ENCODE measurements at places on chromosomes 6 and 20.

DNA sequence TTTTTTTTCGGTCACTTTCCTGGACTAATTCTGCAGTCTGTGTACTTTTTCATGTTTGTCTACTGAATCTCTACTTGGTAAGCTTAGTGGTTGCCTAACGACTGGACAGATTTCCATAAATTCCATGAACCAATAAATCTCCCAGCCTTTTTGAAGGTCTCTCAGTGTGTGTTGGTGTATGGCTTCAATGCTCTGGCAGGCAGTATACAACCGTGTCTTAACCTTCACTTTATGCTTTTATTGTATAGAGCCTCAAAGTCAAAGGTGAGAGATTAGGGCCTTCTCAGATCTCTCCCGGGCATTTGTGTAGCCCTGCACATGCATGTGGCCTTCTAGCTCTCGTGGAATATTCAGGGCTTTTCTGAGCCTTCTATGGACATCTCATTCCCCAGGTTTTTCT, 14.3 kb upstream of the CMTR1 start:
- no peak for DNase-seq

GRCh38 chr6:40379811-40380210, 207.4 kb downstream of the LRFN2 start:
- no peak for DNase-seq

GRCh38 chr6:136618086-136618485, 67.9 kb upstream of the MAP7 start:
- DNase-seq = no peak

DNA sequence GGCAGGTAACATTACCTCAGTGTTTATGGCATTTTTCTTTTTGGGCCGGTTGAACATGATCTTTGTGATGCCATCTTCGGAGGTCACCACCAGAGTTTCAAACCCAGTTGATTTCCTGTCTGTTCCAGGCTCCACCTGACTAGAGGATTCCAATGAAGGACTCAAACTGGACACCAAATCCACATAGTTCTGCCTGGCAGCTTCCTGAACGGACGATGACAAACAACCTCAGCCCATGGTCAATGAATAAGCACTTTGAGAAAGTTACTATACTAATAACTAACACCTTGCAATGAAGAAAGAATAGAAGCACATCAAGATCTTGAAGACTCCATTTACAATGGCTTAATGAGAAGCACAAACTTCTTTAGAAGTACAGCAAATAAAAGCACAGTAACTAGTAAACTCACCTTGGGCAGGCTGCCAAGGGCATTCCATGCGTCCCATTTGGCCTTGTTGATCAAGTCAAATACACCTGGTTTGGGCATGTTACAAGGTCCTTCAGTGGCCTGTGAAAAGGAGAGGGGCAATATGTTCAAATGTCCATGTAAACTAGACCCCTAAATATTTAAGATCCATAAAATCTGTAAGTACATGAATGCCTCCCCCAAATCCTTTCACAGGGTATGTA, 4.9 kb downstream of the ECI2 start:
- DNase-seq = no peak

- DNase-seq = no peak
Observed at GRCh38 chr6:157928428-157928827, 53.2 kb upstream of the SYNJ2 start.

DNA sequence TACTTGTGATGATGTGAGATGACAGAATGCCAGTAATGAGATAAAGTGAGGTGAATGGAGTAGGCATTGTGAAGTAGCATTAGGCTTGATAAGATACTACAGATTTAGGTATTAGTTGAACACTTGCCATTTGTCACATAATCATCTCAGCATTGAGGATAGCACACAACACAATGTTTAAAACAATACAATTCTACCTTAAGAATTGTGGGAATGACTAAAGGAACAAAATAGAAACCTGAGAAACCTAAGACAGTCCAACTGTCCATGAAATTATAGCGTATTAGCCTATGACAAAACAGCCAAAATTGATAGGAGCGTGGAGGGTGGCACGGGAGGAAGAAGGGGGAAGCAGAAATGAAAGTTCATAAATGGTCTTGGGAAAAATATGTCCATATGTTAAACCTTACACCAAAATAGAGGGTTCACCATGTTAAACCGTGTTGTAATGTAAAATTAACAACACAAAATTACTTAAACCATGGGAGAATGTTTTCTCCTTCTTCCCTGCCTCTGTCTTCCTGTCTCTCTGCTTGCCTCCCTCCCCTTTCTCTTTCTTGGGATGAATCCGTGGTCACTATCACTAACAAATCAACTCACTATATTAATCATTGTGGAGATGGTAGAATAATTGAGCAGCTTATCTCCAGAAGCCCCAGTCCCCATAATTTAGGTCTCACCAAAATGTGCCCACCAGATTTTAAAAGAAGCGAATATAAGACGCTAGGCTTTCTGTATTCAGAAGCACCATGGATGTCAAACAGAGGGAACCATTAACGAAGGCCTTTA, 33.0 kb upstream of the HFE start:
- no peak for DNase-seq

- no peak for DNase-seq
Observed at GRCh38 chr6:80197474-80197873, 91.0 kb downstream of the BCKDHB start.

DNA sequence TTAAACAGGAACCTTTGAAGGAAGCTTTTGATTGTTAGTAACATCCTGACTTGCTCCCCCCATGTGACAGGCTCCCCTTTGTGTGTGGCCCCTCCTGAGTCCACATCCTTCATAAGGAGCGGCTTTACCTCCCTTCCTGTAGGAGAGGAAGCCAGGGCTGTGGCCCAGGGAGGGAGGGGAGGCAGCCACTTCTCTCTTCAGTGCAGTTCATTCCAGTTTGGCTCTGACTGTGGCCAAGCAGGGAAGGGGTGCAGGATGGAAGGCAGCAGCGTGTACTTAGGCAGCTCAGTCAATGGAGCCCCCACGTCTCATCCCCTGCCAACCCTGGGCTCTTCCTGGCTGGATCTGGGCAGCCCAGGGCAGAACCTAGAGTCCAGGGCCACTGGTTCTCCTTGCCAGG, 295.2 kb downstream of the QKI start:
- DNase-seq = no peak

GRCh38 chr6:42140032-42140431, 2.4 kb downstream of the C6orf132 start:
- peak; percentile 56 for DNase-seq

GRCh38 chr6:97129106-97129505, 153.9 kb downstream of the MMS22L start:
- DNase-seq = no peak

DNA sequence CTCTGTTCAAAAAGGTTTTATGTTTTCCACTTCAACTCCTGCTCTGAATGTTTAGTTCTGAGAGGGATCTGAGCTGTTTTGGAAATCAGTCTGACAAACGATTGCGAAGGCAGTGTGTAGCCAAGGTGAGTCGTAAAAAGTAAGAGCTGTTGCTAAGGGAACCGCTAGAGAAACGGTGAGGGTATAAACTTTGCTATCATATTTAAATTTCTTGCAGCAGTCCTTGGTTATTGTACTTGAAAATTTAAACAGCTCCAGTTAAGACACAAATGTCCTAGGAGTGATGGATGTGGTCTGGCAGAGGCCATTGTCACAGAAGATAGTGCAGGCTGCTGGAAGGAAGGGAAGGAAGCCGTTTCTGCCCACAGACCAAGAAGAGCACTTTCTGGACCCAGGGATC, 64.9 kb upstream of the CITED2 start:
- DNase-seq = no peak

DNA sequence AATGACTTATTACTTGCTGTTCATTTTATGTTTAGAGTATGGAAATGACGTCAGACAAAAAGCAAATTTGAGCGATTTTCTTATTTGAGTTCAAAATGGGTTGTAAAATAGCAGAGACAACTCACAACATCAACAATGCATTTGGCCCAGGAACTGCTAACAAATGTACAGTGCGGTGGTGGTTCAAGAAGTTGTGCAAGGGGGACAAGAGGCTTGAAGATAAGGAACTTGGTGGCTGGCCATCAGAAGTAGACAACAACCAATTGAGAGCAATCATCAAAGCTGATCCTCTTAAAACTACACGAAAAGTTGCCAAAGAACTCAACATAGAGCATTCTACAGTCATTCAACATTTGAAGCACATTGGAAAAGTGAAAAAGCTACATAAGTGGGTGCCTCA, 43.8 kb downstream of the REV3L start:
- DNase-seq = no peak

GRCh38 chr6:29685718-29686326, 4.9 kb upstream of the ZFP57 start:
- no peak for DNase-seq

GRCh38 chr20:41116282-41116956, 20.9 kb upstream of the PLCG1 start:
- no peak for DNase-seq

GRCh38 chr6:156778454-156779205, 1.5 kb downstream of the ARID1B start:
- peak; percentile 53 for DNase-seq

GRCh38 chr20:60011512-60012507, 53.6 kb downstream of the CDH26 start:
- DNase-seq = no peak

GRCh38 chr6:884570-884969, 191.6 kb upstream of the EXOC2 start:
- DNase-seq = no peak

DNA sequence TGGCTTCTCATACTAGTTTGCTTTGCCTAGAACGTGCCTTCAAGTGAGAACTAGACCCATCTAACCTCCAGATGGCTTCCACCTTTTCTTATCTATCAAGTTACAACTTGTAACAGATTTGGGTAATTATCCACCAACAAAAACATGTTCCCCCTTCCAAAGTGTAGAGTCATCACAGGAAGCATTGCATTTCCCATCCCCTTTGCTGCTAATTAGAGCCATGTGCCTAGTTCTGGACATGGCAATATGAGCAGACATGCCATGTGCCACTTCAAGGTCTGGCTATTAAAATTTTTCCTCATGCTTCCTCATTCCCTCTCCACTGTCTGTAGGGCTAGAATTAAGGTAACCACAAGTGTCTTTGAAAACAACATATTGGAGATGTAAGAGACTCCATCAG, 814.4 kb downstream of the TENT5A start:
- no peak for DNase-seq

DNA sequence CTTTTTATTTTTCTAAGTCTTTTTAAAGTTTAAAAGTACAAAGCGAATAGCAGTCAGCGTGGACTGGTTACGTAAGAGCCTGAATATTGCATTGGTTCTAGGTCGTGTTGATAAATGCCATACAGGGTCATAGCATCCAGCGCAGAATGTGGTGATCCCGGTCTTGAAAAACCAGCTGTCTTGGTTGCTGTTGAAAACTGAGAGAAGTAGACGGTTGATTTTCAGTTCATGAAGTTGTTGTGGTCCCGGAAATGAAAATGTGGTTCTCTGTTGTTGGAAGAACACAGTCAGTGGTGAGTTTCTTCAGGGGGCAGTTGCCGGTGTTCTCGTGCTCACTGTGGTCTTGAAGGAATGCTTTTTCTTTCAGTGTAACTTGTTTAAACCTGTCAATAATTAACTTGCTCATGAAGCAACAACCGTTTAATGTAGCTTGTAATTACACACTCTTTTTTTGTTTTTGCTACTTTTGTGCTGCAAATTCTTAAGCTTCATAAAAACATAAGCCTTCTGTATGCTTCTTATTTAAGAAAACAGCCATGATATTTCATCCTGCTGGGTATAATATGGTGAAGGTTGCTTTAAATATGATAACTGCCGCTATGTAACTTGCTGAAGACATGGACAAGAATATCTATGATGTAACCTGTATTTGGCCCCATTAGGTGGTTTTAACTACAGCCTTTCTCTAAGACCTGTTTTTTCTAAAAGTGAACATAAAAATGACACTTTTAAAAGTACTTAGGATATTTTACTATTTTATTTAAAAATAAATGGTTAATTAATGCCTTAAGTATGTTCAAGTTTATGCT, 64.8 kb upstream of the KIF25 start:
- DNase-seq = no peak

GRCh38 chr6:16056263-16056870, 72.5 kb upstream of the MYLIP start:
- DNase-seq = no peak

- no peak for DNase-seq
Observed at GRCh38 chr6:138289739-138290138, 71.4 kb upstream of the PBOV1 start.

DNA sequence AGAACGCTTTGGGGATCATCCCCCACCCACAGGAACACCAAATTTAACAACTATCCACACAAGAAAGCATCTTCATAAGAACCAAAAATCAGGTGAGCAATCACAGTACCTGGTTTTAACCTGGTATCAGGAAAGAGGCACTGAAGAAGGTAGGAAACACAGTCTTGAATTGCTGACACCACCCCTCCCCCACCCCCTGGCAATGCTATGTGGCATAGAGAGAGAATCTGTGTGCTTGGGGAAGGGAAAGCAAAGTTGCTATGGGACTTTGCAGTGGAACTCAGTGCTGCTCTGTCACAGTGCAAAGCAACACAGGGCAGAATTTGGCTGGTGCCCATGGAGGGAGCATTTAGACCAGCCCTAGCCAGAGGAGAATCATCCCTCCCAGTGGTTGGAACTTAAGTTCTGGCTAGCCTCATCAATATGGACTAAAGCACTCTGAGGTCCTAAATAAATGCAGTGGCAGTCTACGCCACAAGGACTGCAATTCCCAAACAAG, 565.5 kb downstream of the EPM2A start:
- no peak for DNase-seq

DNA sequence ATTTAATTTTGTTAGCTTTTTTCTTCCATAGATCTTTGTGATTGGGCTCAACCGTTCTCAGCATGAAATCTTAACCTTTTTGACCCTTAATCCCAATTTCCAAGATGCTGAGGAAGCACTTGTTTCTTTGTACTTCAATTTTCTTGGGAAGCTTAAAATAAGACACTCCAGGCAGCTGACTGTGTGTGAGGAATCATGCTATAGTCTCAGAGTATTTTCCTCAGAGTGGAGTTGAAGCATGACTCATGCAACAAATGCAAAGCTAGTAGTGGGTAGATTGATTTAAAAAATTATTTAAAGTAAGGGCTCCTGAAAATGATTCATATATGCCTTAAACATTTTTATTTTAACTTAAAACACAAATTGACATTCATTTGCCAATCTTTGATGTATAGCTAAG, 168.7 kb downstream of the BTBD3 start:
- DNase-seq = no peak

GRCh38 chr20:37911838-37912281, 8.9 kb downstream of the VSTM2L start:
- no peak for DNase-seq

- DNase-seq = no peak
Observed at GRCh38 chr6:150767571-150768018, 97.9 kb upstream of the MTHFD1L start.

- DNase-seq = no peak
Observed at GRCh38 chr6:106751501-106752252, 122.3 kb downstream of the QRSL1 start.

GRCh38 chr20:44196271-44196670, 9.3 kb upstream of the JPH2 start:
- no peak for DNase-seq

GRCh38 chr6:148771212-148771601, 24.4 kb downstream of the UST start:
- no peak for DNase-seq

GRCh38 chr6:86203044-86203443, 560.4 kb upstream of the SYNCRIP start:
- no peak for DNase-seq

Data from left lung (tissue), 14 donors.